CD4-positive, alpha-beta T cell treated with Interleukin-17A for 1 hour (primary cell): ENCODE measurements at places on chromosomes 3 and 15.

DNA sequence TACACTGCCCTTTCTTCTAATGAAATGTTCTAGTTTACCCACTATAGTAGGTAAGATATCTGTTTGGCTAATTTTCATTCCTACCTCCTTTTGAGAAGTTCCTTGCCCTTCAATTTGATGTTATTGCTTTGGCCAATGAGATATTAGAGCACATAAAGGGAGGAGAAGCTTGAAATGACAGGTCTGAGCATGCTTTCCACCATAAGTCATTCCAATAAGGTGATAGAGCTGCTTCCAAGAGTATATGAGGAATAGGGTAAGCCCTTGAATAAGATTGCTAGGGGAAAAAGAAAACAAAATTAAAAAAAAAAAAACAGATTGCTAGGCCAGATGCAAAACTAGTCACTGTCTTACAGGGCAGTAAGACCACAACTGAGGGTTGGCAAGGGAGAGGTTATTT, 78.9 kb upstream of the TRIM42 start:
- no peak for DNase-seq

DNA sequence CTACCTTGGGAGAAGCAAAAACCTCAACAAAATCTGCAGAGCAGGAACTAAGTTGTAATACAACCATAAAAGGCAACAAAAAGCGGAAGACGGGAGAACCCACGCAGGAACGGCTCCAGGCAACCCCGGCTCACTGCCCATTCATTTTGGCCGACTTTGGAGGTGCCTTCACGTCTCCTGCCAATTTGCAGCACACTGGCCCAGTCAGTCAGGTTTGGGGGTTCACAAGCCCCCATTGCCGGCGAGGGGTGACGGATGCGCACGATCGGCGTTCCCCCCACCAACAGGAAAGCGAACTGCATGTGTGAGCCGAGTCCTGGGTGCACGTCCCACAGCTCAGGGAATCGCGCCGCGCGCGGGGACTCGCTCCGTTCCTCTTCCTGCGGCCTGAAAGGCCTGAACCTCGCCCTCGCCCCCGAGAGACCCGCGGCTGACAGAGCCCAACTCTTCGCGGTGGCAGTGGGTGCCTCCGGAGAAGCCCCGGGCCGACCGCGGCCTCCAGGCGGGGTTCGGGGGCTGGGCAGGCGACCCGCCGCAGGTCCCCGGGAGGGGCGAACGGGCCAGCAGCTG, 463 bp downstream of the TERC start:
- DNase-seq: peak; percentile 76

DNA sequence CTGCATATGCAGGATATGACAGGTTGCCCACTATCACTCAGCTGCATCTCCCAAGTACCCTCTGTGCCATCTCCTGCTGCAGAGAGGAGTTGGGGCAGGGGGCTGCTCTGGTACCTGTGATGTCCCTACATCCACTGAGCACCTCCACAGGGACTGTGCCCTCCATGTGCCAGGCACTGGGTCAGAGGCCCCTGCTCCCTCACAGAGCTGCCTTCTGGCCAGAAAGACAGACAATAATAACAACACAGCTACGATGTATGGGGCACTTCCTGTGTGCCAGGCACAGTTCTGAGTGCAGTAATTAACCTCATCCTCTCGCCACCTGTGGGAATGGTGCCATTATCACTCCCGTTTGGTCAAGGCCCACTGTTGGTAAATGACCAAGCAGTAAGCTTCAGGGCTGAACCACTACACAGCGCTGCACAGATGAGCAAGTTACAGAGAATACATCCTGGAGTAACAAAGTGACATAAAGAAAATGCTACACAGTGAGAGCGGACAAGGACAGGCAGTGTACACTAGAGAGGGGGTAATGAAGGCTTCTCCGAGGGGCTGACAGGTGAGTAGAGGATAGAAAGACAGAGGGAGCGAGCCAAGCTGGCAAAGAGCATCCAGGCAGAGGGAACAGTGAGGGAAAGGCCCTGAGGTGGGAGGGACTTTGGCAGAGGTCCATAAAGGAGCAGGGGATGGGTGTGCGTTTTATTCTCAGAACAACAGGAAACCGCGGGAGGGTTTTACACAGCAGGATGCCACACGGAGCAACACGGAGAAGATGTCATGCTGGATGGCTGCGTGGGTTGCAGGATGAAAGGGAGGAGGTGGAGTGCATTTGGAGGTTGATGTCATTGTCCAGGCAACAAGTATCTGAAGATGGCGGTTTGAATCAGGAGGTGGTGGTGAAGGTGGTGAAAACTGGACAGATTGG, 13.6 kb downstream of the WNT7A start:
- DNase-seq: peak; percentile 80

- no peak for DNase-seq
These were observed 66.6 kb downstream of the CBLB start for GRCh38 chr3:105802118-105802706.

GRCh38 chr3:138974462-138974861, 27.4 kb downstream of the FOXL2NB start:
- DNase-seq: no peak

- DNase-seq: no peak
These were observed 162.8 kb downstream of the SLC9A9 start for GRCh38 chr3:143685491-143685890.

GRCh38 chr3:94101860-94102259, 39.0 kb downstream of the NSUN3 start:
- no peak for DNase-seq

- no peak for DNase-seq
These were observed 217.3 kb downstream of the OSBPL10 start for GRCh38 chr3:31763731-31764130.

GRCh38 chr15:85485956-85486567, 105.7 kb downstream of the AKAP13 start:
- DNase-seq: peak; percentile 83

DNA sequence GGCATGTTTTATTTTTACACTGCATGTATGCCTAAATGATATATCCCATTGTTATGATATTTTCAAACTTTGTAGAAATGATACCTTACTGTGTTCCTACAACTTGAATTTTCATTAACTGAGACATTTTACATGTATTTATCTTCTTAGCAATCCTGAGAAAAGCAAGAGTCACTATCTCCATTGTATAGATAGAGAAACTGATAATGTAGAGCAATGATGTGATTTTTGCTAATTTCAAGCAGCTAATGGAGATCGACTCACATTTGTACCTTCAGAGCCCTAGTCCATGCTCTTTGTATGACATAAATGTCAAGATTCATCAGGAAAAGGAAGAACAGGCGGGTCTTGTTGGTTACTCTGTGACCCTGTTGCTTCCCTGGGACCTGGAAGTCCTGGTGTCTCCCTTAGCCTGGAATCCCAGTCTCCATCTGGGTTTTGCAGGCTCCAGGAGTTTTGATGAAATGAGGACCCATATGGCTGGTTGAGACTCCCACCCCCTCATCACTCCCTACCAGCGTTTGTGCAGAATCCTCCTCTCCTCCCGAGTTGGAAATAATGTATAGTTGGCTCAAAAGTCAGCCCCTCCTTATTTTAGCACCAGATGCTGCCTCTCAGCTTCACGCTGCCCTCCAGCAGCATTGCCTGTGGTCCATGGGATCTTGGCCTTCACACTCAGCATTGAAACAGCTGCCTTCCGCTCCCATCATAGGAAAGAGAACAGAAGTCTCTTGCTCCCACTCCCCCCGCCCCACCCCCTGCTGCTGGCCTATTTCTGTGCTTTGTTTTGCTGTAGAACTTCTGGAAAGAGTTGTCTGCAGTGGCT, 67.1 kb downstream of the APBA2 start:
- no peak for DNase-seq

GRCh38 chr3:169750665-169751064, 14.2 kb downstream of the TERC start:
- no peak for DNase-seq

GRCh38 chr3:109234300-109234699, 82.0 kb downstream of the DPPA2 start:
- DNase-seq: no peak

GRCh38 chr15:82715003-82715402, 5.3 kb upstream of the AP3B2 start:
- no peak for DNase-seq

DNA sequence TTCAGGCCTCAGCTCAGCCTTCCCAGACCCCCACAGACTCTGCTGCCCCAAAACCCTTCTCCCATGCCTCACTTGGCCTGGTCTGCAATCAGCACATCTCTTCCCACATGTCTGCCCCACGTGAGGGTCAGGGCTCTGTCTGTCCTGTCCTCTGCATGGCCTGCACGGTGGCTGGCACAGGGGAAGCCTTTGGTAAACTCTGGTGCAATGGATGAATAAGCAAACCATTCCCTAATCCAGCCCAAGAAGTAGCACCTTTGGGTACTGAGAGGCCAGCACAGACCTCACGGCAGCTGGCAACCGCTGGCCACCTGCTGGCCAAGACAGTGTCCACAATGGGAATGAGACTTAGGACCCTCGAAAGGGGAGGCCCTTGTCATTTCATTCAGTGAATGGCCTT, 27.7 kb downstream of the ABTB1 start:
- no peak for DNase-seq

DNA sequence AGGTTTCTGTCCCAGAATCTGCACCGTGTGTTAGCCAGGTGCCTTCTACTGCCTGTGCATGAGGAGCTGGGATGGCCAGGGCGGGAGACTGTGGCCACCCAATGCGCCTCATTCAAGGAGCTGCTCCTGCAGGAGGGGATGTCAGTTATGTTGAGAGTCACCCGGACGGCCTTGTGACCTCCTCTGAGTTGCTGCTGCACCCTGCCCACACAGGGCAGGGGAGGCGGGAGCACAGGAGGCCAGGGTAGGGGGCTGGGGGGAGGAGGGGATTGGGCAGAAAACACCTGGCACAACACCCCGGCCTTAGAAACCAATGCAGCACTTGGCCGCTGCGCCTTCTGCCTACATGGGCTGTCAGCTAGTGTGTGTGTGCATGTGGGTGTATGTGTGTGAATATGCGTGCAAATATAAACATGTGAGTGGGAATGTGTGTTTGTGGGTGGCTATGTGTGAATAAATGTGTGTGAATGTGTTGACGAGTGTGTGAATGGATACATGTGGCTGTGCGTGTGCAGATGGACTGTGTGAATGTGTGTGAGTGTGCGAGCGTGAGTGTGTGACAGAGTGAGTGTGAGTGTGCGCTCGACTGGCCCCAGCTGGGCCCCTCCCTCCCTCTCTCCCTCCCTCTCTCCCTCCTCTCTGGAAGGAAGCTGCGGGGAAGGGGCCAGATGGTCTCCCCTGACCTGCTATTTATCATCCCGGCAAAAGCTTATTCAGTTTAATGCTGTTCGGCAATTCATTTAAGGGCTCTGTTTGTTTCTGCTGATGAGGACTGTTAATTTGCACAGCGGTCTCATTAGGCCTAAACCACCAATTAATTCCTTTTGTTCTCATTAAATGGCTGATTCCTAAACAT, 106.9 kb downstream of the TLE3 start:
- DNase-seq: no peak

GRCh38 chr3:61758839-61759238, 197.5 kb downstream of the PTPRG start:
- DNase-seq: no peak

DNA sequence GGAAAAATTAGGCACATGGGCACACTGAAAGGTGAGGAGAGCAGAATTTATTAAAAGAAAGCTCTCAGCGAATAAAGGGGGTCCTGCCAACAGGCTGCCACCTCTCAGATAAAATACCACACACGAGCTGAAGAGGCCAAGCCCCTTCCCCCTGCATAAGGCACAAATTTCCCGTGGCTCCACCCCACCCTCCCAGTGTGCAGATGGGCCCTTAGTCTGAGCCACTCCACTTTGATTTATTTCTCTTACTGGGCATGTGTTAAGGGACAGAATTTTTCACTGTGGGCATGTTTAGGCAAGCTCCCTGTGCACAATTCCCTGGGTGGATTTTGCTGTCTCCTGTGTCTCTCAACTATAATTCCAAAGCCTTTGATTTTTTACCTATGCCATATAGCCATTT, 409.8 kb downstream of the TBL1XR1 start:
- no peak for DNase-seq

GRCh38 chr3:84292128-84292527, 666.7 kb upstream of the CADM2 start:
- DNase-seq: no peak

- DNase-seq: no peak
These were observed 2.5 kb downstream of the OR4F6 start for GRCh38 chr15:101805605-101806345.

DNA sequence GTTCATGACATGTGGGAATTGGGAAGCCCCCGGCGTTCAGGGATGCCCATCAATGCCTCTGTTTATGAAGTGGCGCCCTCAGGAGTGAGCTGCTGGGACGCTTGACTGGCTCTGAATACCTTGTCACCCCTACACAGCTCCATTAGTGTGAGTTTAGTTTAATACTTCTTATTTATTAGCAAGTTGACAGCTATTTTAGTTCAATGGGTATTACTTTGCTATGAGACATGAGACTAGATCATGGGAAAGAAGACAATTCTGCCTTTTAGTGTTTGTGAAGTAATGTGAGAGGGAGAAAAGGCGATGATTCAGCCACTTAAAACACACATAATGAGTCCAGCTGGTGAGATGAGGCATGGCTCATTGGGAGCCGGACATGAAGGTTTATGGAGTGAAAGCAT, 678.5 kb downstream of the NR2F2 start:
- DNase-seq: no peak

- DNase-seq: no peak
These were observed 59.2 kb downstream of the LYZL4 start for GRCh38 chr3:42351207-42351606.

GRCh38 chr3:150710097-150710496, 6.4 kb upstream of the ERICH6 start:
- DNase-seq: no peak

- no peak for DNase-seq
These were observed 10.4 kb downstream of the BOC start for GRCh38 chr3:113221721-113222257.

DNA sequence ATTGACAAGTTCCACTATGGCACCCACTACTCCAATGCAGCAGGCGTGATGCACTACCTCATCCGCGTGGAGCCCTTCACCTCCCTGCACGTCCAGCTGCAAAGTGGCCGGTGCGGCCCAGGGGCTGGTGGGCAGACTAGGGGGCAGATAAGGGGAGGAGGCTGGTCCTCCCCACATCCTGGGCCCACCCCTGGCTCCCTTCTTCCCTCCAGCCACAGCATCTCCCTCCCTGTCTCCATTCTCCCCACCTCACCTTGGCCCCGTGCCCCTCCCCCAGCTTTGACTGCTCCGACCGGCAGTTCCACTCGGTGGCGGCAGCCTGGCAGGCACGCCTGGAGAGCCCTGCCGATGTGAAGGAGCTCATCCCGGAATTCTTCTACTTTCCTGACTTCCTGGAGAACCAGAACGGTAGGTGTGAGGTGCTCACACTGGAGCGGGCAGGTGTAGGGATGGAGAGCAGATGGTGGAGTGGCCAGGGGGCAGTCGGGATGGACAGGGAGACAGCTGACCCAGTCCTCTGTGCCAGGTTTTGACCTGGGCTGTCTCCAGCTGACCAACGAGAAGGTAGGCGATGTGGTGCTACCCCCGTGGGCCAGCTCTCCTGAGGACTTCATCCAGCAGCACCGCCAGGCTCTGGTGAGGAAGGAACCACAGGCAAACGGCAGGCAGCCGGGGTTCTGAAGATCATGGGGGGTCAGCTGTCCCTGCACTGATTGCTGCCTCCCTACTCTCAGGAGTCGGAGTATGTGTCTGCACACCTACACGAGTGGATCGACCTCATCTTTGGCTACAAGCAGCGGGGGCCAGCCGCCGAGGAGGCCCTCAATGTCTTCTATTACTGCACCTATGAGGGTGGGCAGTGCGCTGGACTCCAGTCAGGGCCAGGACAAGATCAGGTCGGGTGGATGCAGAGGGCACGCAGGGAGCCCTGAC, 26.0 kb downstream of the NBEAL2 start:
- DNase-seq: no peak

GRCh38 chr3:71231680-71232079, 351.8 kb downstream of the FOXP1 start:
- no peak for DNase-seq

GRCh38 chr3:40181182-40181581, 128.3 kb upstream of the EIF1B start:
- DNase-seq: no peak

GRCh38 chr3:187975561-187976364, 178.2 kb upstream of the LPP start:
- DNase-seq: peak; percentile 19
